A549 treated with AZD2906 at 1 μM for 4 hours (cell line): ENCODE measurements at places on chromosomes 11 and 22. TPM values are rescaled to one million over a fixed set of nuclear protein-coding genes. Genes with fewer than 3 reads are reported as not detected.

ACTN3 gene
- total RNA-seq: 0.02 to 0.10 TPM (median 0.09 TPM) in 4 of 5 replicates, not detected in the other

NRXN2 gene
- 0.15 to 0.28 TPM (median 0.24 TPM) in 5 replicates for total RNA-seq

ANO3 gene
- 0.02 to 0.03 TPM (median 0.03 TPM) in 3 of 5 replicates, not detected in the others for total RNA-seq

KREMEN1 gene
- 3.4 to 4.8 TPM (median 4.5 TPM) in 5 replicates for total RNA-seq

RIC3 gene
- total RNA-seq: 1.4 to 2.3 TPM (median 1.9 TPM) in 5 replicates

GAL3ST1 gene
- 7.8 to 12.2 TPM (median 10.9 TPM) in 5 replicates for total RNA-seq

UCP3 gene
- total RNA-seq: 0.87 to 1.4 TPM (median 1.1 TPM) in 5 replicates

ATF4 gene
- 300 to 374 TPM (median 344 TPM) in 5 replicates for total RNA-seq

CAPN5 gene
- 7.0 to 9.1 TPM (median 7.9 TPM) in 5 replicates for total RNA-seq

TSSC4 gene
- 44.9 to 80.9 TPM (median 69.5 TPM) in 5 replicates for total RNA-seq

KCNK4 gene
- total RNA-seq: 0.07 to 0.14 TPM in 2 of 5 replicates, not detected in the others

SLC43A3 gene
- 0.27 to 1.0 TPM (median 0.33 TPM) in 5 replicates for total RNA-seq

ST14 gene
- 0.04 to 0.23 TPM (median 0.06 TPM) in 5 replicates for total RNA-seq

CELSR1 gene
- 24.1 to 32.1 TPM (median 30.4 TPM) in 5 replicates for total RNA-seq

FLRT1 gene
- 0.05 to 0.07 TPM (median 0.06 TPM) in 4 of 5 replicates, not detected in the other for total RNA-seq

SLC16A8 gene
- not detected in 5 replicates for total RNA-seq

LRRC74B gene
- 0.05 to 0.06 TPM in 2 of 5 replicates, not detected in the others for total RNA-seq

GPR83 gene
- 0.08 to 0.11 TPM (median 0.09 TPM) in 5 replicates for total RNA-seq

MRPL16 gene
- 63.0 to 66.2 TPM (median 65.1 TPM) in 5 replicates for total RNA-seq

KRTAP5-8 gene
- total RNA-seq: not detected in 5 replicates

KDM4D gene
- total RNA-seq: 0.13 to 0.52 TPM (median 0.33 TPM) in 5 replicates

SAA1 gene
- total RNA-seq: 2.5 to 4.1 TPM (median 3.3 TPM) in 5 replicates

AHNAK gene
- total RNA-seq: 339 to 412 TPM (median 379 TPM) in 5 replicates

CBX7 gene
- total RNA-seq: 0.92 to 1.4 TPM (median 1.1 TPM) in 5 replicates

SMTNL1 gene
- not detected in 5 replicates for total RNA-seq

NXPE2 gene
- 0.03 TPM in 1 of 5 replicates, not detected in the others for total RNA-seq

PANX3 gene
- not detected in 5 replicates for total RNA-seq

TRPM5 gene
- total RNA-seq: not detected in 5 replicates

CHADL gene
- total RNA-seq: 0.10 TPM in 1 of 5 replicates, not detected in the others

CD248 gene
- 0.02 to 0.03 TPM in 2 of 5 replicates, not detected in the others for total RNA-seq

FAM180B gene
- 0.05 to 0.07 TPM in 2 of 5 replicates, not detected in the others for total RNA-seq

OR8D4 gene
- total RNA-seq: not detected in 5 replicates

XRRA1 gene
- 4.5 to 6.1 TPM (median 5.1 TPM) in 5 replicates for total RNA-seq

GPHA2 gene
- not detected in 5 replicates for total RNA-seq

MAJIN gene
- not detected in 5 replicates for total RNA-seq

TCN1 gene
- 0.24 to 0.63 TPM (median 0.25 TPM) in 5 replicates for total RNA-seq

C22orf31 gene
- total RNA-seq: not detected in 5 replicates

RFPL1 gene
- total RNA-seq: not detected in 5 replicates

FOLR1 gene
- total RNA-seq: 0.06 to 0.21 TPM (median 0.09 TPM) in 5 replicates

PHOX2A gene
- total RNA-seq: not detected in 5 replicates

DDT gene
- total RNA-seq: 114 to 185 TPM (median 157 TPM) in 5 replicates

OR51A4 gene
- total RNA-seq: not detected in 5 replicates

ARHGAP20 gene
- 0.02 to 0.07 TPM (median 0.04 TPM) in 4 of 5 replicates, not detected in the other for total RNA-seq

SEPTIN3 gene
- 0.90 to 1.2 TPM (median 1.1 TPM) in 5 replicates for total RNA-seq

ENTHD1 gene
- not detected in 5 replicates for total RNA-seq

TREH gene
- total RNA-seq: 0.05 TPM in 1 of 5 replicates, not detected in the others
